WERI-Rb-1 (cell line): ENCODE measurements at places on chromosomes 4 and X.

DNA sequence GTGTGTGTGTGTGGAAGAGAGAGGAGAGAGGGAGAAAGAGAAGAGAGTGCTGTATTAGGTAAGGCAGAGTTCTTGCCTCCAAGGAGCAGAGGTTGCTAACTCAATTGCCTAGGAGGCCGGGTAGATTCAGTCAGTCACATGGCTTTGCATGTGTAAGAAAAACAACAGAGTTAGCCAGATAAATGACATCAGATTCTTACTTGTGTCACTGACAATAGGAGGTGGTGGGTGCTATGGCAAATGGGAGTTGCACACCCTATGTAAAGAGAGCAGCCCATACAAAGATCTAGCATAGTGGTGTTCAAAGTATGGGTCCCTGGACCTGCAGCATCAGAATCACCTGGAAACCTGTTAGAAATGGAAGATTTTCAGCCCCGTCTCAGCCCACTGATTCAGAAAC lies 14.4 kb upstream of the PGRMC2 start:
- DNase-seq = no peak

DNA sequence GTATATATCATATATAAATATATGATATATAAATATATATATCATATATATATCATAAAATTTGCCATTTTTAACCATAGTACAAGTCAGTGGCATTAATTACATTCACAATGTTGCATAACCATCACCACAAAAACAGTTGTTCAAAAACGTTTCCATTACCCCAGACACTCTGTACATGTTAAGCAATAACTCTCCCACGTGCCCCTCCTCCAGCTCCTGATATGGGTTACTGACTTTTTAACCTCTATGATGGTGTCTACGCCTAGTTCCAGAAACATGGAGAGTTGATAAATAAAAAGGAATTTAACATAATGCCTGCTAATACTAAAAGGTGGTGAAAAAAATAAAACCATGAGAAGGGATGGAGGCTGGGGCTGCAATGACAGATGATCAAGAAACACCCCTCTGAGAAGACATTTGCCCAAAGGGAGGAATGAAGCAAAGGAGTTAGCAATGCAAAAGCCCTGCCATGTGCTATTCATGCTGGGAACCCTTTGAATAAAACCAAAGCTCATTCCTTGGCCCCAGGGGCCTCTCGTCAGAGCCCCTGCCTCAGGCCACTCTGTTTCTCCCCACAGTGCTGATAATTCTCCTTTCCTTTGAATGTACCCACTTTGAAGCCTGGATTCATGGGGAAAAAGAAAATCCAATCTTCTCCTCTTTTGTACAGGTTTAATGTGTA lies 144.3 kb downstream of the NWD2 start:
- DNase-seq = no peak

- DNase-seq = no peak
These were observed 3.2 kb upstream of the CPZ start for GRCh38 chr4:8589336-8589735.

- no peak for DNase-seq
These were observed 7.3 kb upstream of the MAB21L2 start for GRCh38 chr4:150574678-150575077.

- no peak for DNase-seq
These were observed 261.2 kb upstream of the ANKRD50 start for GRCh38 chr4:124973716-124974115.

- no peak for DNase-seq
These were observed 74.5 kb upstream of the EOLA2 start for GRCh38 chrX:150012647-150013381.

GRCh38 chr4:41106081-41106480 lies 108.3 kb downstream of the APBB2 start:
- DNase-seq = no peak

DNA sequence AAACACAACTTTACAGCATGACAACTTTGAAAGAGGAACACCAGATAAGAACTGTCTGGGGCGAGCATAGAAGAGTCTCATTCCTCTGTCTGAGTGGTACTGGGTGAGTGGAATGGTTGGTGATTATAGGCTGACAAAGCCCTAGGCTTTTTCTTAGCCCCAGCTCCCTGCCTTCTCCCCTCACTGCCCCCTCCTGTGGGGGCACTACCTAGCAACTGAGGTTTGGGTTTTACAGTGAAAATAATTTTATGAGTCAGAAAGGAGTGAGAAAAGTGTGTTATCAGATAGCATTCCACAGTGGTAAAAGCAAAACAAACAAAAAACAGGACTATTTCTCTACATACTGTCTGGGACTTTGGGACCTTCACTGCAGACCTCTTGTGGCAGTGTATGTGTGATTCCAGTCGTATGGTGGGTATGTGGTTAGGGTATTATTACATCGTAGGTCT lies 10.5 kb upstream of the TMEM165 start:
- DNase-seq = no peak

DNA sequence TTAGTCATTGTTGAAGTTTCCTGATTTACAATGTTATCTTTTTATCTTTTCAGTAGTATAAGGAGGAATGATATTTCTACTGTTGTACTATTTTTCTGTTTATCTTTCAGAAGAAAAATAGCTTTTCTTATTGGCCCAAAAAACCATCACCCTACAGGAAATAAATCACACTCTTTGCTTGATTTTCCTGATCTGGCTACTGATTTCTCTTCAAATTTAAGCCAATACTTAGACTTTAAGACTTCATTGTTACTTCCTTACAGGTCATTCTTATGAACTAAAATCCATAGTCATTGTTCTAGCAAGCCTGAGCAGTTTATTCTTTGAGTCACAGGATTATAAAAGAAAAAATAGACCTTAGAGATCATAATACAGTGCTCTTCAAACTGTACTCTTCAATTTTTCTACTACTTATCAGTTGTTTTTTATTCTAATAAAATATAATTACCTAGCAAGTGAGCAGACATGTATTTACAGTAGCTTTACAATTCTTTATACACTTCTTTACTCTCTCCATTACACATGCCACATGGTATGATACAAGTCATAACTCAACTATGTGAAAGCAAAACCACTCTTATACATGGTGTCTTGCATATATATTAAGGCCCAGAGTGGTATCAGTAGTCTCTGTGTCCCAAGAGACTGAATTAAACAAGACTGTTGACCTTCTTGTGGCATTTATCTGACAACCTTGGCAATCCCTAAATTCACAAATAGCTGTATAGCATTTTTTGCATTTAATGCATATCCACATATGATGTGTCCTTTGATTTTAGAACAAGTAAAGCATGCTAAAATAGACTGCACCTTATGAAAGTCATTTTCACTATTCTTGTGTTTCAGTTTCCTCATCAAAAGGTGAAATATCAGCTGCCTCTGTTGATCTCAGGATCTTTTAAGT lies 47.9 kb downstream of the TET2 start:
- no peak for DNase-seq

- DNase-seq = no peak
These were observed 21.9 kb downstream of the IL15 start for GRCh38 chr4:141658309-141658708.

- no peak for DNase-seq
These were observed 294.1 kb downstream of the ARHGAP10 start for GRCh38 chr4:148025981-148026380.

DNA sequence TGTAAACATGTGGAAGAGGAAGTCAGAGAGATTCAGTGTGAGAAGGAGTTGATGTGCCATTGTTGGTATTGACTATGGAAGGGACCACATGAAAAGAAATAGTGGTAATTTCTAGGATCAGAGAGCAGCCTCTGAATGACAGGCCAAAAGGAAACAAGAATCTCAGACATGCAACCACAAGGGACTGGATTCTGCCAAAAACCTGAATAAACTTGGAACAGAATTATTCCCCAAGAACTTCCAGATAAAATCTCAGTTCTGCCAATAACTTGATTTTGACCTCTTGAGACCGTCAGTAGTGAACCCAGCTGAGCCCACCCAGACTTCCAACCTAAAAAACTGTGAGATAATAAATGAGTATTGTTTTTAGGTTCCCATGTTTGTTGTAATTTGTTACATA lies 653.6 kb upstream of the NR3C2 start:
- no peak for DNase-seq

DNA sequence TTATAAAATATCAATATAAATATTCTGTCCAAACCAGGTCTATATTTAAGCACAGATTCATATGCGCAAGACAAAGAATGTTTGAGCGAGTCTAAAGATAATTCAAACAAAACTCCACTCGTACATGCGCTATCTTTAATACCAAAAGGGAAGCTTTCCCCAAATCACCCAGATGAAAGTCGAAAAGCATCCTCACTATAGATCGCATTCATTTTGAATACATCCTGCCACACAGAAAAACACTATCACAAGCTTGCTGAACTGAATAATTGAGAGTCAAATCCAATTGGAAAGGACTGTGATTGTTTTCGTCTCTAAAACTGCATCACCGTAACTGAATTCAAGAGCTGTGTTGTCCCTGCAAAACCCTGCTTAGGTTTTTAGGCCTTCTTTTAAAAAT lies 685 bp downstream of the TASL start:
- no peak for DNase-seq

- no peak for DNase-seq
These were observed 20.1 kb upstream of the ABRAXAS1 start for GRCh38 chr4:83504996-83505395.

DNA sequence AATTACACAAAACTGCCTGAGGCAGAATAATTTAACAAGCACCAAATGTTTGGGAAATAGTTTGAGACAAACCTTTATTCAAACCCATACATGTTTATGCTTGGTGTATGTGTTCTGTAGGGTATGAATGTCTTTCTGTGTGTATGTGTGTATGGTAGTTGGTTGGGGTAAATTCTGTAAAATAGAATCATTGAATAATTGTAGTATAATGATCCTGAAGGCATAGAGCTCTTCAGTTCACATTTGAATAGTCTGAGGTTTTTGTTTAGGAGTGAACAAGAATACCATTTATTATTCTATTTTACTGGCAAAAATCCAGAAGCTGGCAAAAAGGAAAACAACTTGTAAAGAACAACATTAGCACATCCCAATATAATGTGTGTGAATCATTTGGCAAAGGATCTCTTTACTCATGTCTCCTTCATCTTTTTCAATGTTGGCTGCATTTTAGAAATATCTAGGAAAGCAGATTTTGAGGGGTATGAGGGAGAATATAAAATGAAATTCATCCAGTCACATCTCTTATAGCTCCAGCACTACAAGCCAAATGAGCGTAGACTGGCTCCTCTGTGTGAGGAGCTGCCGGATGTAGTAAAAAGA lies 360.0 kb downstream of the CHIC1 start:
- DNase-seq = no peak
